ENCODE measurements at places on chromosomes 7 and 10. TPM values are rescaled to one million over a fixed set of nuclear protein-coding genes. Genes with fewer than 3 reads are reported as not detected.
A peak's percentile ranks its signal among the peaks of the same experiment; 100 is the strongest.

GRCh38 chr10:89535171-89536012, at the start of gene SLC16A12:
Gene SLC16A12, minus strand, starts transcription at chr10:89535594. Its CDS starts 73,016 bp downstream, at chr10:89462578.
- DNase-seq = no peak

- no peak for DNase-seq
These were observed 712.1 kb upstream of the NRP1 start for GRCh38 chr10:34046506-34047034.

DNA sequence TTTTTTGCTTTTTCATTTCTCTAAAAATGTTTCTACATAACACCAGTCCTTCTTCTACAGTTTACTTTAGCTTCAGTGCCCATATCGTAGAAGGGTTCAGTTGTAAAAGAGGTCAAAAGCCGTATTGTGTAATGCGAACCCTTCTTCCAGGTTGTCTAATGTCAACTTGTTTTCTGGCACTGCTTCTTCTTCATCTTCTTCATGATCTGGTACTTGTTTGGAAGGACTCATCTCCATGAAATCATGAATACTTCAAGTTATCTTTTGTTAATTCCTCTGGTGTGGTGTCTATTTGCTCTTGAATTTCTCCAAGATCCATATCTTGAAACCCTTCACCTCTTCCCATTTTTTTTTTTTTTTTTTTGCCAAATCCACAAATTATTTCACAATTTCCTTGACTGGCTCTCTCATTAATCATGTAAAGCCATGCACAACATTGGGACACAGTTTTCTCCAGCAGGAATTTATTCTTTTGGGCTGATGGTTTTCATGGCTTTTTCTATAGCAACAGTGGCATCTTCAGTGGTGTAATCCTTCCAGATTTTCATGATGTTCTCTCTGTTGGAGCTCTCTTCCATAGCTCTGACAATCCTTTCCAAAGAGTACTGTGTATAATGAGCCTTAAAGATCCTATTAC, 85.1 kb downstream of the CPED1 start:
- DNase-seq = no peak

- no peak for DNase-seq
These were observed 2.7 kb upstream of the ZNF804B start for GRCh38 chr7:88756802-88757201.

DNA sequence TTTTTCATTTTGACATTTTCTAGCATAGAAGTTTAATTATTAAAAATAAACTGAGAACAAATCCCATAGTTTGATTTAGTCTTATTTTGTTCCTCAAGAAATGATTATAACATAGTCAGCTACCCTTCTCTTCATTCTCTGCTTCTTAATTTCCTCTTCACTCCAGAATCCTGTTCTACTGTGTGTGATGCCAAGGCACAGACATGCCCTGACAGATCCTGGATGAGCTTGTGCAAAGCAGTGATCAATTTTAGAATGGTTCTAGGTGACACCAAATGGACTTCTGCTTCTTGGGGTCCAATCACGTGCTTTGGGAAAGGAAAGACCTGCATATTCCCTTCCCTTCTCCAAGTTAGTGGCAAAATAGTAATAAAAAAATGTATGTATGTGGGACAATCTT, 665.6 kb downstream of the MAGI2 start:
- DNase-seq = no peak

GRCh38 chr7:34430456-34430855, 227.6 kb upstream of the NPSR1 start:
- no peak for DNase-seq

DNA sequence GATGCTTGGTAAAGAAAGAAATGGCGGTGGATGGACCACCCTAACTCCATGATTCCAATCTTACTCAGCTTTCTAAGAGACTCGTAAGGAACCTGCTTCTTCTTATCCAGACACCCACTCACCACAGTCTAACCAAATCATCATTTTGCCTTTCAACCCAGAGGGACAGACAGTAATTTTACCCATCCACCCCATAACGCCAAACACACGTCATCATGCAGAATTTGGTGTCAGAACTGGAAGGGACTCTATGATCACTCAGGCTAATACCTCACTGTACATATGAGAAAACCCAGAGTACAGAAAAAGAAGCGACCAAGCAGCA, 388 bp downstream of the ECD start:
- DNase-seq = peak; percentile 14

- no peak for DNase-seq
These were observed 547.2 kb downstream of the ETV1 start for GRCh38 chr7:13442226-13442625.

GRCh38 chr7:75559355-75559975, 67.3 kb downstream of the SPDYE5 start:
- DNase-seq = no peak

- no peak for DNase-seq
These were observed 125.1 kb downstream of the ZMIZ1 start for GRCh38 chr10:79193694-79194382.

DNA sequence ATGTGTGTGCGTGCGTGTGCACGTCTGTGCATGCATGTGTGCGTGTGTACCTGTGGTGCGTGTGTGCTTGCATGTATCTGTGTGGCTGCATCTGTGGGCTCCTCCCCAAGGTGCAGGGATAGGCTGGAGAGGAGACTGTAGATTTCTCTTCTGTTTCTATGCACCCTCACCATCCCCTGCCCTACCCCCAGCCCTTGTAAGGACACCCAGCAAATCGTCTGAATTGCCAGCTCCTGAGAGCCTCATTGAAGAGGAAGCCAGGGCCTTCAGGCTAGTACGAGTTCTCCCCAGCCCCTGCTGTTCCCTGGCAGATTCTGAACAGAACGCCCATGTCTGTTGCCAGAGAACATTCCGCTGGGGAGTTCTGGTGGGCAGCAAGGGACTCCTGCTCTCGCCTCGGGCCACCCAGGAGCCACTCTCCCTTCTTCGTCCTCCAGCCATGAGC, 17.0 kb upstream of the TRIM8 start:
- DNase-seq = no peak

DNA sequence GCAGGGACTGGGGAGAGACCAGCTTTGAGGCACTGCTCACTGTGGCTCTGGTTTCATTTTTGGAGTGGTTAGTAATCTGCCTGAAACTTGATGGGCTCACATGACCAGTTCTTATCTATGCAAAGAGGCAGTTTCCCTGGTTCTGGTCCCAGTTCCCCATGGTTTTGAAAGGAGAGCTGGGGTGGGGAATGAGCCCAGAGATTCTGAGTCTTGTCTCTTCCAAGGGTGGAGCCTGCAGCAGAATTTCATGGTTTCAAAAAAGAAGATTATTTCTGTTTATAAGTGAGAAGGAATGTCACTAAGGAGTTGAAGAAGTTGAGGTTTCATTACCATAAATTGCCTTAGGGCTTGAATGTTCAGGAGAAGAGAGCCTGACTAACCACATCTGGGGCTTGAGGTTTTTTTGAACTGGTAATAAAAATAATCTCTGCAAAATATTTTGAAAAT, 190.2 kb upstream of the HABP2 start:
- DNase-seq = no peak

STEAP4 gene
- 3.5 TPM for polyA plus RNA-seq

VSIR gene
- 28.5 TPM for polyA plus RNA-seq

PLXNA4 gene
- polyA plus RNA-seq = 4.9 TPM

OR2A42 gene
- 0.34 TPM for polyA plus RNA-seq

Data from forelimb muscle (tissue), 1 donor.